ENCODE measurements at places on chromosomes 16 and 17.

GRCh38 chr17:63692195-63692816 lies 7.6 kb downstream of the LIMD2 start:
- no peak for DNase-seq

GRCh38 chr16:28537964-28538732 lies 626 bp downstream of the NUPR1 start:
- no peak for DNase-seq

GRCh38 chr16:81465375-81465943 lies 20.9 kb downstream of the CMIP start:
- no peak for DNase-seq

DNA sequence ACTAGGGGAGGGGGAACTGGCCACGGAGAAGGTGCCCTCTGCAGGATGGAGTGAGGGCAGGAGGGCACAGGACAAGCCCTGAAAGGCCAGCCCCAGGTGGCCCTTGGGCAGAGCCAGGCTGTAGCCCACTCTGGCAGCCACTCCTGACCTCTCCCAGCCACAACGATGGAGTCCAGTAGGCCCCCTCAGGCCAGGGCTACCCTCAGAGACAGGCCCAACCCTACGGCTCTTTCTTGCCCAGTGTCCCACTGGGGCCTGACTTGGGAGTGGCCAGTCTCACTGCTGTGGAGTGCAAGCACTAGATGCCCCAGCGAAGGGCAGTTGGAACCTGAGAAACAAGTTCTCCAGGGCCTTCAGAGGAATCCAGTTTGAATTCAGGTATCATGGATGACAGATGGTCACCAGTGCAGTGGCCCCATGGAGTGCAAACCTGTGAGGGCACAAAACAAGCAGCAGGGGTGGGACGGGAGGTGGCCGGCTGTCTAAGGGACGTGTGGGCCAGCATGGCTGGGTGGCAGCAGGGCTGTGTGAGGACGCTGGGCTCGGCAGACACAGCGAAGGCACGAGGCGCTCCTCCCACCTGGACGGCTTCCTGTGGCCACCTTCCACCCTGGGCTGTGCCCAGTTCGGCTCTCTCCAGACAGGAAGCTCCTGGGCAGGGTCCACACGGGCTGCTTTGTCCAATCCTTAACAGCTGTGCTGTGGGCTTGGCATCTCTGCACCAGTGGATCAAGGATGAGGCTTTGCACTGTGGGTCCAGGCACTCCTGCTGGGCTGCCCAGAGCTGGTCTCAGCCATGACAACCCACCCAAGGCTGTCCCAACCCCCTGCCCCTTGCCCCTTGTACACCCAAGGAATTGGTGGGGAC lies 72.1 kb downstream of the AMFR start:
- DNase-seq = peak; percentile 13

DNA sequence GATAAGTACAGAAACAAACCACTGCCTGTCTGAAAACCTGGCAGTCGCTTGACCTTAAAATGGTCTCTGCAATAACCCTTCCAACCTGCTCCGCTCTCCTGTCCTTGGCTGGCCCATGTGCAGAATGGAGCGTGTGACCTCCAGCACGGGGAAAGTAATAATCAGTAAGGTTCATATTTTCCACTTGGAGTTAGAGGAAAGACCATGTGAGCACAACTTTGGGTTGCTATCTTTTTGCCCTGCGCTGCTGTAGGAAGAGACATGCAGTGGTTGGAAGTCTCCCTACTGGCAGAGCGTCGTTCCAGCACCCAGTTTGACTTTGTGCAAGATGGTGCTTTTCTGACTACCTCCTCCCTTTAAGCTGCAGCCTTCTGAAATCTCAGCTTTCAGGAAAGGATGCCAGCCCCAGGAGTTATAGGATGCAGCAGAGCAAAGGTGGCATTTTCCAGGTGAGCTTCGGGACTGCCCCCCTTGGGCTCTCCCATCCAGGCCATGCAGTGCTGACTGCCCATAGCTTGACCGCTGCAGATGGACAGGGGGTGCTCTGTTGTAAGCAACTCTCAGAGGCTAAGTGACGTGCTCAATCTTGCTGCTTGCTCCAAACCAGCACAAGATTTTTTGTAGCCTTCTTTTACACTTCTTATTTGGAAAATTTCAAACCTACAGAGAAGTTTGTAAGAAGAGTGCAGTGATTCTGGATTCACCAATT lies 110.7 kb upstream of the NOL11 start:
- DNase-seq = no peak

- no peak for DNase-seq
Observed at GRCh38 chr16:84047626-84048025, 5.0 kb upstream of the SLC38A8 start.

DNA sequence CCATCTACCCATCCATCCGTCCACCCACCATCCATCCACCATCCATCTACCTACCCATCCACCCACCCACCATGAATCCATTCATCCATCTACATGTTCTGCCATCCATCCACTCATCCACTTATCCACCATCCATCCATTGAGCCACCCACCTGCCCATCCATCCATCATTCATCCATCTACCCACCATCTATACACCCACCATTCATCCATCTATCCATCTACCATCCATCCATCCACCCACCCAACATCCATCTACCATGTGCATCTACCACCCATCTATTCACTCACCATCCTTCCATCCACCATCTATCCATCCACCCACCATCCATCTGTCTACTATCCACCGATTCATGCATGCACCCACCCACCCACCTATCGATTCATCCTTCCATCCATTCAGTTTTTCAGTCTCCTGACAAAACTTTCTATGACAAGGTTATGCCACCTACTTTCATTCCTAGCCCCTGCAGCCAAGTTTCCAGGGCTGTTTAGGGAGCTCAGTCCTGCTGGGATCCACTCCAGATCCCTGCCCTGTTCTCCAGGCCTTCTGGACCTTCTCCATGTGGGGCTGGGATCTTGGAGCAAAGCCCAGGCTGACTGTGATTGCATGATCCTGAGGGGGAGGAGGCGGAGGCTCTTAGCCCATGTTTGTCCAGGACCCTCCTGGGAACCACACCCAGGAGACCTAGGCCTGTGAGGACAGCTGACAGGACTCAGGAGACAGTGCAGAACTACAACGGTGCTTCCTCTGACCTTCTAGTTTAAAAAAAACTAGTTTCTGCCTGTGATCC lies 27.4 kb downstream of the BCO1 start:
- DNase-seq = no peak

GRCh38 chr16:81061307-81061640 lies 15.8 kb downstream of the C16orf46 start:
- DNase-seq = no peak

All from activated T-cell treated with anti-CD3 and anti-CD28 coated beads, Interleukin-2, amount 50 U/mL, for 1 hour (primary cell).